Fibroblast of lung (primary cell): ENCODE measurements at places on chromosomes 16 and 17. TPM values are rescaled to one million over a fixed set of nuclear protein-coding genes. Genes with fewer than 3 reads are reported as not detected.

The NECAB2 gene
- total RNA-seq: under 0.01 and 0.17 TPM in 2 replicates

The LGALS9C gene
- not detected in 2 replicates for total RNA-seq

The ABCC1 gene
- 73.2 and 178 TPM in 2 replicates for total RNA-seq

The LRRC37A gene
- total RNA-seq: 1.0 and 2.5 TPM in 2 replicates

The PYDC1 gene
- not detected in 2 replicates for total RNA-seq

The DGKE gene
- total RNA-seq: 4.4 and 6.4 TPM in 2 replicates

The KCNAB3 gene
- total RNA-seq: 0.26 and 0.33 TPM in 2 replicates

The HOXB1 gene
- total RNA-seq: not detected in 2 replicates

The GRAP gene
- under 0.01 TPM in 1 of 2 replicates, not detected in the other for total RNA-seq

The NAGS gene
- total RNA-seq: 3.3 and 7.4 TPM in 2 replicates
